ENCODE measurements at places on chromosomes 5 and 9. TPM values are rescaled to one million over a fixed set of nuclear protein-coding genes. Genes with fewer than 3 reads are reported as not detected.

The SHC3 gene
- 0.27 TPM for total RNA-seq

The PDGFRB gene
- total RNA-seq, result 0.54 TPM

The CSF1R gene
- total RNA-seq, result 3.2 TPM

GRCh38 chr5:54276048-54276447 is 34.3 kb downstream of the ARL15 start:
- DNase-seq, result no peak

DNA sequence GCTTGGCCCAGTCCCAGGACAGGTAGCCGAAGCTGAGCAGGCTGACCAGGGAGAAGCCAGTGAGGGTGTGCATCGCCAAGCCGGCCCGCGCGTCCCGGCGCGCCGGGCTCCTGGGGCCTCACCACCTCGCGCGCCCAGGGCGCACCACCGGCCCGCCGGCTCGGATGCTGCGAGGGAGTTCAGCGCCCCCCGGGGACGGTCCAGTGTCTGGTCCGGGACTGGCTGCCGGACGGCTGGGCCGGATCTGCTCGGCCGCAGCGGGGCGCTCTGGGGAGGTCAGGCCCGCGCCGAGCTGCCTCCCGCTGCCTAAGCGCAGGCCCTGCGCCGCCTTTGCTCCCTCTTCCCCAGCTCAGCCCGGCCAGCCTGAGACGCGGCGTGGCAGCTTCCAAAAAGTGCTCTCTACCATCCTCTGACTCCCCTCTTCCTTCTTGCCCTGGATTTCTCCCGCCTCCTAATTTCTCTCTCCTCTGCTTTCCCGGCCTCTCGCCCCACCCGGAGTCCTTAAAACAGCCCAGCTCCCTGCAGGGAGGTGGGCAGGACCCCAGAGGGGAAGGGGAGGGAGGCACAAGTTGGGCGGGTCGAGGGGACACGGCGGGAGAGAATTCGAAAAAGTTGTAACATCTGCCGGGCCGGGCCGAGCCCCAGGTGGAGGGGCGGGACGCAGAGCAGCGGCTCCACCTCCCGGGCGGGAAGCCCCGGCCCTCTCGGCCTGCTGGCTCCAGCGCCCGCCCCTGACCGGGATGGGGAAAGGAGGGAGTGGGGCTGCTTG is at the start of gene ARSI:
Gene ARSI, minus strand, starts transcription at position 605 of the 769 bp plus-strand sequence. Its CDS starts 532 bp downstream, at position 73.
- DNase-seq, result no peak

- no peak for DNase-seq
Observed at GRCh38 chr5:56175488-56175887, 57.6 kb downstream of the ANKRD55 start.

GRCh38 chr5:133524666-133525065 is 87.7 kb downstream of the FSTL4 start:
- no peak for DNase-seq

DNA sequence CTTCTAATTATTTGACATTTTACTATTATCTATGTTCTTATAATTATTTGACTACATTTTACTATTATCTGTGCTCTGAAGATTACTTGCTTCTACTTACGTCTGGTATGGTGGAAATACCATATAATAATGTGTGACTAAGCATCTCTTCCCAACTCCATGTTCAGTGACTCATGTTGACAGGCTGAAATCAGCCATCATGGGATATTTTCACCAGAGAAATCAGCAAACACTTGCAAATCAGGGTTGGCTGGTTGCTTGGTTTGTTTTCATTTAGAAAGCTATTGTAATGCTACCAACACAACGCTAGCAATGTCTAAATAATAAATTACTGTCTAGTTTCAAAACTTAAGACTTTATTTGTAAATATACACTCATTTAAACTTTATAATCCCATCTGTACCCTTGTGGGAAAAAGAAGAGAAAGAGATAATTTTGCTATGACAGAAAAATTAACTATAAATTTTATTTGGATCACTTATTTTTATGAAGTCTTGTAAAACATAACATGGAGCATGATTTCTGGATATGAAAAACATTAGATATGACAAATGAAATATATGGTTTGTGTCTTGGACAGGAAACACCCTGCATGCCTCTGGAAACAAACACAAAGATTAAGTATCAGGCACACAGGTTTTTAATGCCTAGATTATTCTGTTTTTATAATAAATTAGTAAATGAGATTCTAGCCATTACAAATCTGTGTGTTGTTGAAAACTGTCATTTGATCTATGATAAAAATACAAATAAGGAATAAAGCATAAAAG is 337.6 kb downstream of the BNC2 start:
- DNase-seq, result no peak

DNA sequence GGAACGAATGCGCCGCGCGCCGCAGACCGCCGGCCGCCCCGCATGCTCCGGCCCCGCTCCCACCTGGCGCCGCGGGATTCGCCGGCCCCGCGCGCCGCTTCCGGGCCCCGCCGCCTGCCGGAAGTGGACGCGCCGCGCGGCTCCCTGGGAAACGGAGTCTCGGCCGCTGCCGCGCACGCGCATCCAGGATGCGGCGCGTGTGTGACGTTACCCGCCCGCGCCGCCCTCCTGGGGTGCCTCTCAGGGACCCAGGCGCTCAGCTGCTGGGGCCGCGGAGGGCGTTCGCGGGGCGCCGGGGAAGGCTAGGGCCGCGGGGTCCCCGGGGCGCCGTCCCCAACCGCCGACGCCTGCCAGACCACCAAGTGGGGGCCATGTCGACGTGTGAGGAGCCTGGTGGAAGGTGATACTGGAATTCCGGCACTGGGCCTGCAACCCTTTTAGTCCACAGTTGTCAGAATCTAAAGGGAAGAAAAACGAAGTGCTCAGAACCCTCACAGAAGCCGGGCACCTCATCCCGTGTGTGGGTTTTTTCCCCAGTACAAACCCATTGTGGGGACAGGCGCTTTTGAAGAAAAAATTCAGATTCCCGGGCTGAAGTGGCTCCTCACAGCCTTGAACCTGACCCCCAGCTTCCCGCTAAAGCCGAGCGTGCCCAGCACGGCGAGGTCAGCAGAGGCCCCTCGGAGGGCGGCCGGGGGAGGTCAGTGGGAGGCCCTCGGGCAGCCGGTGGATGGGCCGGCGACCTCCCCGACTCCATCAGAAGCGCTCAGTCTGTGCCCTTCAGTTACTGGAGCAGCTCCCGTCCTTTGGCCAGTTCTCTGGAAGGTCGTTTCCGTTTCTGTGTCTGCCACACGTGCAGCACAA is at the start of gene CLPTM1L:
Gene CLPTM1L, minus strand, starts transcription at position 125 of the 864 bp plus-strand sequence. CDS start 258 bp downstream, outside the sequence.
- DNase-seq, result peak; percentile 89

GRCh38 chr9:13224366-13224765 is 55.1 kb downstream of the MPDZ start:
- no peak for DNase-seq

DNA sequence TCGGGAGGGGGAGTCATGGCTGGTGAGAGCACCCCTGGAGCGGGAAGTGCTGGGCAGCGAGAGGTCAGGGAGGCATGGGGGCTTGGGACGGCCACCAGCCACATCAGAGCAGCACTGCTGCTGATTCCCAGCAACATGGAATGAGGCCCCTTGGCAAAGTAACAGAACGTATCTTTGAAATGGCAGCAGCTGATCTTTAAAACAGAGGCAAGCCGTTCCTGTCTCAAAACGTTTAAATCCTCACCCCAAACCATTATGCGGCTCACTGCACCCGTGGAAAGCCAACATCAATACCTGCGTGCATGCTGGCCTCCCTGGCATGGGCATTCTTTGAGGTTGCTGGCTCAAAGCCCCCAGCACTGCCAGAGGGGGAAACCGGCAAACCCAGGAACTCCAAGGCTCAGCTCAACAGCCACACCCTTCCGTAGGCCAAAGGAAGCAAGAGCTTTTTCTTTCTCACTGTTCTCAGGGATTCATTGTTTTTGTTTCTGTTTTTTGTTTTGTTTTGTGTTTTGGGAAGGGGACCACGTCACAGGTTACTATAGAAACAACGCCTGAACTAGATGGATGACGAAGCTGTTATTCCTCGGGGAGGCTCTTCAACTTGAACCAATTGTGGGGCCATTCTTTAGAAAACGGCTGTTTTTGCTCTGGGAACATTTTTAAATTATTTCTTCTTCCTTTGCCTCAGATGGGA is 28.1 kb upstream of the OBP2B start:
- DNase-seq, result no peak

- DNase-seq, result no peak
Observed at GRCh38 chr9:3138231-3139229, 294.6 kb upstream of the PUM3 start.

Measured in hematopoietic multipotent progenitor cell (in vitro differentiated cells).